ENCODE measurements at places on chromosomes 6 and 20. TPM values are rescaled to one million over a fixed set of nuclear protein-coding genes. Genes with fewer than 3 reads are reported as not detected.

PGC gene
- not detected for total RNA-seq

PPP1R3D gene
- total RNA-seq: 4.0 TPM

TBXT gene
- not detected for total RNA-seq

SLPI gene
- total RNA-seq: not detected

BMP5 gene
- total RNA-seq: not detected

CTCFL gene
- not detected for total RNA-seq

Data from aortic smooth muscle cell (primary cell).